ENCODE measurements at places on chromosomes 11 and 22.

- no peak for DNase-seq
Measured at GRCh38 chr11:32029721-32030120, 61.2 kb upstream of the RCN1 start.

DNA sequence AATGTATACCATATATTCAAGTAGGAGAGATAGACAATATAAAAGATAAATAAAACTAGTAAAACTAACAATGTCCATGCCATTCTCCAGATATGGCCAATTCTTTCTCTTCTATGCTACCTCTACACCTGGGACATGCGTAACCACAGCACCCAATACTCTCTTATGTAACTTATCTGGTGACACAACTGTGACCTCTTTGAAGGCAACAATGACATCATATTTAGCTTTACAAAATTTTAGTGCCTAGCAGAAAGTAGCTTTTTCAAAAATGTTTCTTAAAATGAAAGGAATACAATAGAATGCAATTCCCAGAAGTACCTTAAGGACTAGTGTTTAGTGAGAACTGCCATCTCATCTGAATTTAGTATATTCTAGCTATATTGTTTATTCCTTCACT lies 36.8 kb downstream of the CDON start:
- no peak for DNase-seq

GRCh38 chr22:41526830-41527799 lies 17.2 kb downstream of the POLR3H start:
- peak; percentile 33 for DNase-seq

- peak; percentile 95 for DNase-seq
Measured at GRCh38 chr22:46010951-46011626, 34.1 kb upstream of the WNT7B start.

DNA sequence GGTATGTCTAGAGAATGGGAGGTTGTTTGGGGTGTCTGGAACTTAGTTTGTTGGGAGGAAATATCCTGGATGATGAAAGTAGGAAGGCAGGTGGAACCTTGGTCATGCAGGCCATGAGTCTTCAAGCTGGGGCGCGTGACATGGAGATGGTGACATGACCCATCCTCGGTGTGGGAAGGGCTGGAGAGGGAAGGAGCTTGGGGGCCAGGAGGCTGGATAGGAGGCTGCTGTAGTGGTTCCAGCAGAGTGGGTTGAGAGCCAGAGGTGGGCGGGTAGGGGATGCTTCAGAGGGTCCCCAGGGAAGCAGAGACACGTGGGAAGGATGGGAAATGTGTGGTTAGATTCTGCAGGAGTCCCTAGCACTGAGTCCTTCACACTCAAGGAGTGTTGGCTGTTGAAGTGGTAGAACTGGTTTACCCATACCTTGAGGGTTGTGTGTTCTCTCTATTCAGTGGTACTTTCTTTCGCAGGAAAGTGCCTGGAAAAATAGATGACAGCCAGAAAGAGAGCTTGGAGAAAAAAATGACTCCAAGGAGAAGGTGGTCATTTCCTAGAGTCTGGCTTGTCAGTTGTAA lies 56.8 kb downstream of the LDLRAD3 start:
- no peak for DNase-seq

- no peak for DNase-seq
Measured at GRCh38 chr11:126224647-126225294, 13.2 kb downstream of the FAM118B start.

- DNase-seq, result no peak
Measured at GRCh38 chr11:73547706-73548595, 50.0 kb downstream of the FAM168A start.

- DNase-seq, result no peak
Measured at GRCh38 chr11:125342281-125342930, 153.7 kb downstream of the FEZ1 start.

DNA sequence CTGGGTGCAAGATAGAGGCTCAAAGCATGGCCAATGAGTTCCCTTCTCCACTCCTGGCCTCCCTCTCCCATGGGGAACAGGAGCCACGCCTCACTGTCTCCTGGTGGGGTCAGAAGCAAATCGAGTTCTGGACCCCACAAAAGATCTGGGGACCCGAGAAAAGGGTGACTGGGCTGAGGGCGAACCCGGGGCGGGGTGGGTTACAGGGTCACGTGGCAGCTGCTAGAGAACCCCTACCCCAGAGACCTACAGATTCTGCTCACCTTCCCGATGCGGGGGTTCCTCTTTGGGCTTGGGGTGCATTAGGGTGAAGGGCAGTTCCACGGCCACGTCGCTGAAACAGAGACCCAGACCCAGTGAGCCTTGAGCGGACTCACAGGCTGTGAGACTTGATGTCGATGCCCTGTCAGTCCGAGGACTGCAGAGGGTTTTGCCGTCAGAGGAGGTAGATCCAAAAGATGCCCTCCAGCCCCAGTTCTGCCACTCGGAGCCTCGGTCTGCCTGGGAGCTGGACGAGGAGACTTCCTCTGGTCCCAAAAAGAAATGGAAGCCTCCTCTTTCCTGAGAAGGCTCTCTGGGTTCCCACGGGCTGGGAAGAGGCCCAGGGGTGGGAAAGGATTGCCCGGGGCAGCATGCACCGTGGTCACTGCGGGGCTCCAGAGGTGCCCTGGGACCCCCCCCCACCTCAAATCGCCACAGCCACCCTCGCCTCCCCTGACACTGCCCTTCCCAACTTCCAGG lies 28.2 kb downstream of the TPBGL start:
- no peak for DNase-seq

All from hypothalamus (tissue), 51 donors.